ENCODE measurements at places on chromosomes 7 and 10.

- DNase-seq, result no peak
Observed at GRCh38 chr7:43594020-43594419, 11.1 kb downstream of the STK17A start.

DNA sequence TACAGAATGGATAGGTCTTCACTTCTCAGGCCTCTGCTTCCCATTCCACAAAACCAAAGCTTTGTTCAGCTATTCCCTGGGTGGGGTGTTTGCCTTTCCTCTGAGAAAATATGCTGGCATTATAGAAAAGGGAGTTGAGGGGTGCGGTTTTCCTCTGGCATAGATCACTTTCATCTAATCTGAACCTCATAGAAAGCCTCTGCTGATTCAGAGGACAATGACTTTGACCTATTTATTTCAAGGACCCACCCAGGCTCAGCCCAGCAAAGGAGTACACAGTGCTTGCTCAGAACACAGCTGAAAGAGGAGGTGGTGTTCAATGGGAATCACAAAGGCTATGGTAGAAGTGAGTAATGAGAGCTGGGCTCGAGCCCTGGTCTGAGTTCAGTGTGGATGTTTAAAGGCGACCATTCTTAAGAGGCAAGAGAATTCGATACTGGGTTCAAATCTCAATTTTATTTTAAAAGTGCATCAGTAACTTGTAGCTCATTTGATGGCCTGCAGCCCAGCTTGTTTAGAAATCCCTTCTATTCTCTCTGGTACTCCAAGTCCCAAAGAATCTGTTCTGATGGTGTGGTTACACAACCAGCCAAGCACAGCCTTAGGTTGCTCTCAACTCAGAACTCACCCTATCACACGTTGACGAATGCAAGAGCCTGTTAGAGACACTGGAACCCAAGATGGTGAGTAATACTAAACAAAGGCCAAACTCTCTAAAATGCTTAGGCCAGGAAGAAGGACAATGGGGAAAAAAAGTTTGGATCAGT lies 1012.8 kb downstream of the LRMDA start:
- DNase-seq, result no peak

- DNase-seq, result no peak
Observed at GRCh38 chr10:129937351-129937751, 26.7 kb downstream of the EBF3 start.

- DNase-seq, result no peak
Observed at GRCh38 chr7:4931943-4932342, 27.0 kb downstream of the MMD2 start.

GRCh38 chr10:35365994-35366393 lies 29.7 kb downstream of the CCNY start:
- no peak for DNase-seq

DNA sequence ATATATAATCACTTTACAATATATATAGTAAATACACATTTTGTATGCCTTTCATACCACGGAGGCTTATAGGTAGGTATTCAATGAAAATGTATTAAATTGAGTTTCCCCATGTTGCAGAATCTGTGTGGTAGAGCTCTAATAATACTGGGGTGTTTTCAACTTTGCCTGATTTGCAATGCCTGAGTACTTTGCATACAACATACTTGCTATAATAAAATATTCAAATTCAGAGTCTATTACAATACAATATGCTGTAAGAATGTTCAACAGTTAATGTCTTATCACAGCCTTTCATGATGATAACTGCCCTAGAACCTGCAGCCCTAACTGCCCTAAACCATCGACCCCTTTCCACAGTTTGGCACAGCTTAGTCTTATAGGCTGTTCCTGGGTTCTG lies 114.6 kb downstream of the DGKI start:
- no peak for DNase-seq

DNA sequence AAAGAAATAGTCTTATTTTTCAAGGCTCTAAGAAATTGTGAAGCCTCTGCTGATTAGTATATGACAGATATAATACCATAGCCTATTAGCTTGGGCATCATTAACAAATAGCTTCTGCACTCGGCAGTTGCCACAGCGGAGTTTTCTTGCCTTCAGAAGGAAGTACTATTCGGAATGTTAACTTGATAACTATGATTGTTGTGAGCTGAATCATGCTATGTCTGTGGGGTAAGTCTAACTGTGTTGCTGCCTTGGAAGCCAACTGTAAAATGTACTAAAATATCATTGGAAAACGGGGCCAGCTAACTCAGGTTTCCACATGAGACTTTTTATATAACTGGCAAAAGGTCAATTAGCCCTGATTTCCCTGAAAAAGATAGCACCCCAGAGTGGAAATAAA lies 93.2 kb downstream of the TWIST1 start:
- no peak for DNase-seq

DNA sequence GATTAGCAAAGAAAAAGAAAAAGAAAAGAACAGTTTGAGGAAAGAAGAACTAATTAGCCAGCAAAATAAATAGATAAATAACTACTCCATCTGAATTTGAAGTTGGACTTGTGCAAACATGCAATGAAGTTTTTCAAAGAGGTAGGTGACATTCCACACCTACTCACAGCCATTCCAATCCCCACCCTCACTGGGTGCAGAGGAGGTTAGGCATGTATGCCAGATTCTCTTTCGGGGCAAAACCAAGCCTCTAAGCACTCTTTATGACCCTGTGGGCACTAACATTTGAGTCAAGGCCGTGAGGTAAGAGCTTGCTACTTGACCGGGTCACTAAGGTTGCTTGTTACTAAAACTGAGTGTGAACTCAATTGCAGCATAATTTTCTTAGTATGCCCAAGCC lies 108.4 kb upstream of the SEMA3A start:
- no peak for DNase-seq

DNA sequence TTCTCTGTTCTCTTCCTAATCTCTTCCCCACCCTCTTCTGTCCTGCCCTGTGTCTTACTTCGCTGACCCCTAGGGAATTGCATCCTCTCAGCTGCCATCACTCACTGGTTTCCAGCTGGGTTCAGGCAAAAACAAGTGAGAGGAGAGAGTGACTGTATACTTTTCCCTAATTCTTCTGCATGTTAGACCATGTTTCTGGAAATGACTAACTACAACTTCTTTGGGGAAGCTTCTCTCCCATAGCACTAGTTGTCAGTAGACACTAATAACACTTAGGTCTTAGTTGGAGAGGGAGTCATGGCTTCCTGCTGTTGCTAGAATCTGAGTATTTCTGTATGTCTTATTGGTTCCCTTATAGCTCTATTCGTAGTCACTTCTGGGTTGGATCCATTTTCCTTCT lies 299.0 kb upstream of the FZD1 start:
- DNase-seq, result no peak

- no peak for DNase-seq
Observed at GRCh38 chr7:134669388-134669787, 22.7 kb downstream of the BPGM start.

- no peak for DNase-seq
Observed at GRCh38 chr7:29565982-29566746, 2.5 kb downstream of the PRR15 start.

- DNase-seq, result no peak
Observed at GRCh38 chr10:16884497-16884896, 67.3 kb upstream of the RSU1 start.

DNA sequence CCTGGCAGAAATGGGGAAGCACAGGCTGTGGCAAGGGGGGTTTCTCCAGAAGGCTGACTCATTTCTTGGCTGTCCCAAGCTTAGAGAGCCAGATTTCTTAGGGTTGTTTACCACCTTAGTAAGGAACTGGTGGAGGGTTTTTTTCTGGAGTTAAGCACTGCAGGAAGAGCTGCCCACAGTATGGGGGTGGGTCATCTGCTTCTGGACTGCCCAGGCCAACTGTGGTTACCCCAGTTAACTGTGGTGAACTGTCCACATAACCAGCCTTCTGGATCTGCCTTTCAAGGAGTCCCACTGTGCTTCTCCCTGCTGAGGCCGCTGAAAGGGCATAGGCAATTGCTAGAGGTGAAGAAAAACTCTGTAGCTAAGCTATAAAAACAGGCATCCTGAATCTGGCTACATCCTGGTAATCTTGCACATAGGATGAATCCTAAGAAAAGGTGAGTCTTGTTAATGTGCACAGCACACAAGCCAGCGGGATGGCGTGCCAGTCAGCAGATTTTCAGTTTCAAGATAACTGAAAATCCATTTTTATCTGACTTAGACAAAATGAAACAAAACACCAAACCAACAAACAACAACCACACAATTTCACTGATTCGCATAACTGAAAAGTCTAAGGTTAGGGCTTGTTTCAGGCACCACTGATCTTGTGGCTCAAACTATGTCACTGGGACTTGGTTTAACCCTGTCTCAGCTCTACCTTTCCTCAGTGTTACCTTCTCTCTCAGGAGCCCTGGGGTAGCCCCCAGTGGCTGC lies 21.6 kb upstream of the TSPAN33 start:
- no peak for DNase-seq

DNA sequence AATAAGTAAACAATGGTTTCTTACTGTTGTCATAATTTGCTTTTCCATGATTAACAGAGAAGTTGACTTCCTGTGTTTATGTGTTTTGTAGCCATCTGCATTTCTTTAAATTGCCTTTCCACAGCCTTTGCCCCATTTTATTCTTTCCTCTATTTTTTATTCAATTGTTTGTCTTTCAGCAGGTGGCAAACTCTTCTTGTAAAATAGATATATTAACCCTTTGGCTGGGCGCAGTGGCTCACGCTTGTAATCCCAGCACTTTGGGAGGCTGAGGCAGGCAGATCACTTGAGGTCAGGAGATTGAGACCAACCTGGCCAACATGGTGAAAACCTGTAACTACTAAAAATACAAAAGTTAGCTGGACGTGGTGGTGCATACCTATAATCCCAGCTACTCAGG lies 50.6 kb upstream of the CAPZA2 start:
- DNase-seq, result no peak

DNA sequence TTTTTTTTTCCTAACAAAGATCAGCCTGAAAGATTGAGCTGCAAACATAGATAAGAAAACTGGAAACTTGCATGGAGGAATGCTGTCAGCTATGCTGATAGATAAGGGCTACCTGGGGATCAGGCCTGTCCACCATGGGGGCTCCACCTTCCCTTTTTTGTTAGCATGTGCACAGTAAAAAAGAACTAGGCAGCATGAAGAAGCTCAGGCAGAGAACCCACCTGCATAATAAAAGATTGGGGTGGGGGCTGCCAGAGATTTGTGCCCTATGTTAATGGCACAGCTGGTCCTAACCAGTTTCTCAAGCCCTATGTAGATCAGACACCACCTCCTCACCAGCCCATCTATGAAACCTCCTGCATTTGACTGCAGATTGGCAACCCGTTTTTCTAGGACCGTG lies 45.4 kb upstream of the CACNB2 start:
- no peak for DNase-seq

- no peak for DNase-seq
Observed at GRCh38 chr7:107690611-107691010, 30.0 kb downstream of the SLC26A4 start.

- DNase-seq, result no peak
Observed at GRCh38 chr7:35036361-35037171, 719 bp downstream of the DPY19L1 start.

GRCh38 chr7:95999481-95999880 lies 227.1 kb downstream of the DYNC1I1 start:
- no peak for DNase-seq

GRCh38 chr7:98866351-98866750 lies 3.5 kb downstream of the TMEM130 start:
- no peak for DNase-seq

- DNase-seq, result no peak
Observed at GRCh38 chr10:24449321-24449740, 240.4 kb downstream of the KIAA1217 start.

GRCh38 chr10:47371629-47372485 lies 12.2 kb downstream of the ZNF488 start:
- no peak for DNase-seq

DNA sequence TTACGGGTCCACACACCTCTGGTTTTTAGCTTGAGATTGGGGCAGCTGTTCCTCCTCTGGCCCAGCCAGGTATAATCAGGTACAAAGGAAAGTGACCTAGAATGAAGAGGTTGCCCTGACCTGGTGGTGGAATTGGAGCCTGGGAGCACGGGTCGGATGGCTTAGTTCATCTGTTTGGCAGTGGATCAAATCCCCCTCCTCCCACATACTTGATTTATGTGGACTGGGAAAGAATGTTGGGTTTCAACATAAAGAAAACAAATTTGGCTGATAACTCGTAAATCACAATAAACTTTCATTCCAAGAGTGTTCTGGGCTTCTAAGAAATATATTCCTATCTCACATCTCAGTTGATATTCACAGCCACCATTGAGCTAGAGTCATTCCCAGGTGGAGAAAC lies 186.8 kb downstream of the CUX1 start:
- DNase-seq, result no peak

- DNase-seq, result no peak
Observed at GRCh38 chr7:157008206-157009169, 2.0 kb downstream of the MNX1 start.

DNA sequence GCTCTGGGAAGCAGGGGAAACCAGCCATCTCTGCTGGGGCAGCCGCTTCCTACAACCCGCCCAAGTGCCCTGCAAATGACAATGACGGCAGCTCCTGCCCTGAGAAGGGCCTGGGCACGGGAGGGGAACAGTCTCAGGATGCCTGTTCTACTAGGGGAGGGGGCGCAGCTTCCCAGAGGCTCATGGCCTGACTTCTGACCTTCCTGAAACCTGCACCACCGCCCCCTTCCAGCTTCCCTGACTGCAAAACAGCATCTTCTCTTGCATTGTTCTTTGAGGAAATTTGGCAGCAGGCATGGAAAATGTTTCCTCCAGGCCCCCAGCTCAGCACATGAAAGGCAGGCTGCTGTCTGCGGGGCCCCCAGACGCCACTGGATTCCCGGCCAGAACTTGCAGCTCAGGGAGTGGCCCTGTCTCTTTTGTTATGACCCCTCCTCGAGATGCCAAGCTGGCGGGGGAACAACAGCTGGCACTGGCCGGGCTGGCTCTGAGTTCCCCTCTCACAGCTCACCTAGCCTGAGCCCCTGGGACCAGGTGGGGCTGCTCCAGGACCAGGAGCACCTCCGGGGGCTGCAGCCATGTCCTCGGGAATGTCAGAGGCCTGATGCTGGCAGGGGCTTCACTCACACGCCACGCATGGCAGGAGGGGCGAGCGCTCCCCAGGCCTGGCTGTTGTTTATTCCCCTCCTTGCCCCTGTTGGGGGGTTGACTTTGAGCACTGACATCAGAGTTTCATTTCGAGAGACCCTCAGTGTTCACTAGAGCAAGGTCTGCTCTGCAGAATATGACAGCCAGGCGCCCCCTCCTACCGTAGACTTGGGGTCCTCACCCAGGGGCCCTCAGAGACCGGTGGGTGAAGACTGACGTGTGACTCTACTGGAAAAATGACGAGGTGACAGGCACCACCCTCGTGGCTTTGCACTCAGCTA lies 62.7 kb downstream of the CALML3 start:
- DNase-seq, result no peak

DNA sequence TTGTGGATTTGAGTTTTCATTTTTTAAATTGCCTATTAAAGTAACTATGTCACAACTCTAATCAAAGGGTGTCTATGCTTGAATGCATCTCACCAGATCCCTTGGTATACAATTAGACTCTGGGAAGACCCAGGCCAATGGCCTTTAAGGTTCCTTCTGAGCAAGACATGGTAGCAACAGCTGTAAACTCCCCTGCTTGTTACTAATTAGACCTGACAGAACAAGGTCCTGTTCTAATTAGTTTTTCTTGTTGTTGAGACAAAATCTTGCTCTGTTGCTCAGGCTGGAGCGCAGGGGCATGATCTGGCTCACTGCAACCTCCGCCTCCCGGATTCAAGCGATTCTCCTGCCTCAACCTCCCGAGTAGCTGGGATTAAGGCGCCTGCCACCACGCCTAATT lies 2.9 kb downstream of the MYH16 start:
- DNase-seq, result no peak
